ENCODE measurements at places on chromosomes 2 and 18. TPM values are rescaled to one million over a fixed set of nuclear protein-coding genes. Genes with fewer than 3 reads are reported as not detected.

AMER3 gene
- not detected for total RNA-seq

CCDC150 gene
- total RNA-seq = 0.58 TPM

RAPGEF4 gene
- 0.18 TPM for total RNA-seq

CNTNAP5 gene
- not detected for total RNA-seq

HNRNPLL gene
- 38.6 TPM for total RNA-seq

B3GNT7 gene
- not detected for total RNA-seq

Measured in myometrial cell (primary cell).